ENCODE measurements at places on chromosomes 11 and 22. TPM values are rescaled to one million over a fixed set of nuclear protein-coding genes. Genes with fewer than 3 reads are reported as not detected.

GRCh38 chr11:112620621-112621394, 340.4 kb upstream of the NCAM1 start:
- peak; percentile 37 for DNase-seq

The SNAP29 gene
- 23.6 TPM for total RNA-seq

The SMTNL1 gene
- total RNA-seq, result not detected

GRCh38 chr11:43687120-43687791, 6.7 kb downstream of the HSD17B12 start:
- DNase-seq, result no peak

- DNase-seq, result no peak
Observed at GRCh38 chr11:13713982-13714381, 45.5 kb downstream of the FAR1 start.

The RRP7A gene
- total RNA-seq, result 73.9 TPM

GRCh38 chr11:2395211-2395730, 5.3 kb upstream of the TSSC4 start:
- DNase-seq, result no peak

Data from GM12878 (cell line).